ENCODE measurements at places on chromosomes 2 and 18.

DNA sequence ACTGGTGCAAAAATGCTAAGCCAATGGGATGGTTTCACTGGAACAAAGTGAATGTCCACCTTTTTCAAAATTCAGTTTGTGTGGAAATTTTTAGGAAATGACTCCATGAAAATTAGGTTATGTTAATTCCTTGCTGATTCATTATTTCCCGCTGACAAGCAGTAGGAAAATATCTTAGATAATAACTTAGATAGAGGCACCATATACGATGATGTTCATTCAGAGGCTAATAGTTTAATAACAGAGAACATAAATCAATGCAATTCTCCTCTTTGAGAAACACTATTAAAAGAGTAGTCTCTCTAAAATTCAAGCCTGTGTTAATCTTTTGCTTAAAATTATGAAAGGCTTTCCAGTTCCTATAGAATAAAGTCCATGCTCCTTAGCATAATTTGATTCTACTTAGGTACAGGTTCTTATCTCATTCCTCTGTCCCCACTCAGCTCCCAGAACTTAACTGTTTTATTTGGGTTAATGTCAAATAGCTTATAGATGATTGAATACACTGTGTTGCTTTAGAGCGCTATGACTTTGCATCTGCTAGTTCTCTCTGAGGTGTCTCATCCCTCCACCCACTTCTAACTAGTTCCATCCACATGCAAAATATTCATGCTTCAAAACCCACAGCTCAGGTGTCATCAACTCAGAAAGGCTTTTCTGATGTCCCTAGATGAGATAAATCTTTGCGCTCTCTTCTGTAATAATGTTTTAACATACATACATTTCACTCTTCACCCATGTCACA lies 503.6 kb downstream of the ERBB4 start:
- DNase-seq: no peak

DNA sequence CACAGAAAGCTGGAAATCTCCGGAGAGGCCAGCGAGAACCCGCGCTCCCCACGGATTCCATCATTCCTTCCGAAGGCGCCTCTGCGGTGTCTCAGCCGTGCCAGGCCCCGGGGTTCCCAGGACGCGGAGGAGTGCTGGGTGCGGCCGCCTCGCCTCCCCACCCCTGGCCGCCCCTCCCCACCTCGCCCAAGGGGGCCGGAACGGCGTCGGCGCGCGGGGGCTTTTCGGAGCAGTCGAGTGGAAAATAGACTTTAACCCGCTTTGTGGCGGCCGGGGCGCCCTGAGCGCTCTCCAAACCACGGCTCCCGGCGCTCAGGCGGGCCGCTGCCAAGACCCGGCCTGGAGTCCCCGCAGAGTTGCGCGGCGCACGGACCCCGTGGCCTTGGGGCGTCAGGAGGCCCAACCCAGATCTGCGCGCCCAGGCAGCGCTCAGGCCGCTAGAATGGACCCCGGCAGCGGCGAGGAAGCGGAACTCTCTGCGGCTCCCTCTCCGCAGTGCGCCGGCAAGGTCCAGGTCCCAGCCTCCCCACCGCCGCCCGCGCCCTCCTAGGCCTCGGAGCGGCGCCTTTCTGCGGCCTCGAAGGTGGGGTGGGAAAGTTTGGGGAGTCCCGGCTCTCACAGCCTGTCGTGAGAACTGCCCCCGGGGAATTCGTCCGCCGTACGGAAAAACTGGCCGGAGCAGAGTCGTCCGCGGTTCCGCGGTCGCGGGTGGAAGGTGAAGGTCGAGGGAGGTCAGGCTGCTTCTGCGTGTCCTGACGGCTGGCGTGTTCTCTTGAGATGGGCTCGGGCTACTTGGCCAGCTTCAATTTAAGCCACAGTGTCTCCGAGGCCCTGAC lies 1.2 kb upstream of the EMX1 start:
- peak; percentile 61 for DNase-seq

DNA sequence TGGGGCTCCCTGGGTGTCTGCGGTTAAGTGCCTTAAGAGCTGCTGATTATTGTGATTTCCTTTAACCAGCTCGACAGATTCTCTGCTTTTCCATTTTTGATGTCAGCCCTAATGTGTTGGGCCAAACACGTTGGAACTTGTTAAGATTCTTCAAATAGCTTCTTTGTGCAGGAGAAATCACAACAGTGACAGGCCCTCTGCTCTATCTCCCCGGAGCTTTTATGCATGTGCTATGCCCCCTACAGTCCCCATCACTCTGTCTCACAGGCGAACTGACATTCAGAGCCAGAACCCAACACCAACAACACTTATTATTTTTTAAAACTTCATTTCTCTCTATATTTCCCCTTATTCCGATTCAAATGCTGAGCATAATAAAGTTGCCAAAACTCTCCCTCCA lies 371.7 kb upstream of the CELF4 start:
- DNase-seq: no peak

DNA sequence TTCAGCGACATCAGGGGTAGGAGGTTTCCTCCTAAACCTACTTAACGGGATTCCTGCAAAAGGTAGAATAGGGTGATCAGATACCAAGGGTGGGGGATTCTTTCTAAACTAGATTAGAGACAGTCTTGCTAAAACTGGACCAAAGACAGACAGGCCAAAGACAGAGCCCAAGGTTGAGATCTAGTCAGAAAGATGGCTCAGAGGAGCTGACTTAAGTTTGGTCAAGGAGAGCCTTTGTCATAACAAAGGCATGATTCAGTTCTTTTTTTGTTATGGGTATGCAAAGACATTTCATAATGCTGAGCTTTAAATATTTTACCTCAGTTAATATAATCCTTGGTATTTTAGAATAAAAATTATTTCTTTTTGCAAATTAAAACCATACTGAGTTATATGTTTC lies 17.8 kb upstream of the GPR75 start:
- no peak for DNase-seq

GRCh38 chr2:47946593-47946992 lies 40.3 kb upstream of the FBXO11 start:
- no peak for DNase-seq

- DNase-seq: no peak
Measured at GRCh38 chr18:48869591-48869990, 81.2 kb downstream of the SMAD7 start.

- DNase-seq: no peak
Measured at GRCh38 chr2:215535741-215536140, 99.9 kb upstream of the FN1 start.

- DNase-seq: no peak
Measured at GRCh38 chr2:71004857-71005256, 10.2 kb upstream of the TEX261 start.

- no peak for DNase-seq
Measured at GRCh38 chr2:19026261-19026660, 332.2 kb downstream of the OSR1 start.

- DNase-seq: no peak
Measured at GRCh38 chr2:108444941-108445840, 3.8 kb upstream of the GCC2 start.

DNA sequence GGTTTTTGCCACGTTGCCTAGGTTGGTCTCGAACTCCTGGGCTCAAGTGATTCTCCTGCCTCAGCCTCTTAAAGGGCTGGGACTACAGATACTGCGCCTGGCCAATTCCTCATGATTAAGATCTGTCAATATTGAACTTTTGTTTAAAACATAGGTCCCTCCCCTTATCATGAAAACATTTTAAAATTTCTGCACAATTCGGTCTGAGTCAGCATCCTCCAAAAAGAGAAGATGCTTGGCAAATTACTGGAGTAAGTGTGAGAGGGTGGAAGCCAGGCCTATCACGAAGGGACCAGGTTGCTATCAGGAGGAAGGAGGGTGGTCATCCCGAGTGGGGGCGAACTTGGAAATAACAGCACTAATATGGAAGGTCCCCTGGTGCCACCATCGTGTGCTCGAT lies 10.8 kb upstream of the CRYGA start:
- DNase-seq: no peak

DNA sequence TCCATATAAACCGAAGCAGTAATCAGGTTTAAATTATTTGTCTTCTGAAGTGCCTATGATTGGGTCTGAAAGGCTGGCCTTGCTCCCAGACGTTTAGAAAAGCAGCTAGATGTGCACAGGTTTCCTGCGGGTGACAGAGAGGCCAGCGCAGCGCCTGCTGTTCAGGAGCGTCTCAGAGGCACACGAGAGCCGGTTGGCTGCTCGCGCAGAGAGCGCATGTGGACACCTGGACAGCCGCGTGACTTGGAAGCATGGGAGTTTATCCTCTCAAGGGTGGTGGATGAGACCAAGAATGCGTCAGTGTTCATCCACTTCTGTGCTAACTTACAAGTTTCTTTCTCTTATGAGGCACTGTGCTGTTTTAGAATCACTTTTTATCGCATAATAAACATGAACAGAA lies 303.7 kb downstream of the PTGR3 start:
- DNase-seq: no peak

DNA sequence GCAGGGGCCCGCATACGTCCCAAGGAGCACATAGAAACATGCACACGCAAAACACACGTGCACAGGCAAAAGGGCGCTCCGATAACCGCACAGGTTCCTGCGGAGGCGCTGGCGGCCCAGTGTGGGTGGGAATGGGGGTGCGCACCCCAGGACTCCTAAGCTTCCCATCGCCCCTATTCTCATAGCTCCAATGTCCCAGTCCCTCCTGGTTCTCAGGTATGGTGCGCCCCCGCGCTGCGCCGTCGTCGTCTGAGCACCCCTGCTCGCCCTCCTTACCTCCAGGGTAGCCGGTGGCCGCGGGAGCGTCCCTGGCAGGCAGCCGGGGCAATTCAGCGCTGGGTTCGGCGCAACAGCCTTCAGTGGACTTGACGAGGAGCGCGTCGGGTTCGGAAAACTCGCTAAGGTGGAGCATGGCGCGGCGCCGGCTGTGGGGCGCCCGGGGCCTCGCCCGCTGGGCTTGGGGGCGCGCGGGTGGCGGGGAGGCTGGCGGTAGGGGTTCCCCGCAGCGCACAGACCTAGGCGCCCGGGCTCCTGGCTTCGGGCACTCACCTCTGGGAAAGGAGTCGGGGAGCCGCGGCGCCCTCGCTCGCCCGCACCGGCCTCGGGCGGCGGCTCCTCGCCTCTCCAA lies 328 bp downstream of the EGR4 start:
- peak; percentile 23 for DNase-seq

- no peak for DNase-seq
Measured at GRCh38 chr2:166593403-166593802, 99.4 kb upstream of the SCN7A start.

- DNase-seq: no peak
Measured at GRCh38 chr2:200159829-200160781, 146.4 kb upstream of the SPATS2L start.

DNA sequence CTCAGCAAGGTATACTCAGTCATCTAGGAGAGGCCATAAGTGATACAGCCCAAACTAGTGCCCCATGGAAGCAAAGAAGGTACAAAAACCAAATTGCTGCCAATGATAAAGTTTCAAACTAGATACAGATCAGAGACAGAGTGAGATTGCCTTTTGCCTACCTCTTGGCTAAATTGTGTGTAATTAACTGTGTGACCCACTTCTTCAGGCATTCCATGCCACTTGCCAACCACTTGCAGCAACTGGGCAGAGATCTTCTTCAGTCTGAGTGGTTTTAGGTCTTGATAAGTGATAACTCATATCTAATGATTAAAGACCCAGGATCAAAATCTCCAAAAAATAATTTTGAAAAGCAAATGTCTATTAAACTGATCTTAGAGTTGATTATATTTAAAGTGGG lies 21.1 kb upstream of the NABP1 start:
- no peak for DNase-seq

- no peak for DNase-seq
Measured at GRCh38 chr2:144730711-144731110, 210.8 kb upstream of the ZEB2 start.

DNA sequence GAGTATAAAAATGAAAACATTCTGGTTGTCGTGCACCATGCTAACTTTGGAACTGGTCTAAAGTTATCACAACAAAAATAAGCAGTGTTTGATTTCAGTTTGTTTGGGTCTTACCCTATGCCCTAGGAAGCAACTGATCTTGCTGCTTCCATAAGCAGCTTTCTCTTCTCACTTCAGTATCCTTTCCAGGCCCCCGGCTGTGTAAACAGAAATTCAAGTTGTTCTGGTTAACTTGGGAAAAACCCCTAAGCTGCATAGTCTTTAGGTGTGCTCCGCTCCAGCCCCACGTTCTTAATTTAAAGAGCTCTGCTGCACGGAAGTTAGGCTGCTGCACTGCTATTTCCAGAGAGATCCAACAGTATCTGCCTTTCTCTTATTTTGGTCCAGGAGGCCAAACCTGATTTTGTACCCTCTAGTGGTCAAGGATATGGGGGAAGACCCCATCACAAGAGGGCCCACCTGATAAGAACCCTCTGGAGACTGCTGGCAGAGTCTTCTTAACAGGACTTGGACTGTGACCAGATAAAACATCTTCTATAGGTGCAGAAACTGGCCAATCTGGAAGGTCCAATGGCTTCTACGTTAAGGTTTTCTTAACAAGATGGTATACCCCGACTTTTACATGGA lies 69.1 kb downstream of the FEZ2 start:
- DNase-seq: no peak

GRCh38 chr2:28155627-28156026 lies 237.0 kb upstream of the FOSL2 start:
- no peak for DNase-seq

GRCh38 chr2:47782381-47782670 lies 619 bp upstream of the MSH6 start:
- no peak for DNase-seq

All from activated CD4-positive, alpha-beta memory T cell treated with anti-CD3 and anti-CD28 coated beads for 36 hours (primary cell).